ENCODE measurements at places on chromosomes 11 and 22.

- no peak for DNase-seq
Measured at GRCh38 chr11:78499971-78500370, 74.7 kb downstream of the NARS2 start.

GRCh38 chr11:86798988-86799387 lies 1.4 kb upstream of the PRSS23 start:
- DNase-seq, result no peak

- DNase-seq, result no peak
Measured at GRCh38 chr11:95766701-95767100, 22.9 kb downstream of the FAM76B start.

DNA sequence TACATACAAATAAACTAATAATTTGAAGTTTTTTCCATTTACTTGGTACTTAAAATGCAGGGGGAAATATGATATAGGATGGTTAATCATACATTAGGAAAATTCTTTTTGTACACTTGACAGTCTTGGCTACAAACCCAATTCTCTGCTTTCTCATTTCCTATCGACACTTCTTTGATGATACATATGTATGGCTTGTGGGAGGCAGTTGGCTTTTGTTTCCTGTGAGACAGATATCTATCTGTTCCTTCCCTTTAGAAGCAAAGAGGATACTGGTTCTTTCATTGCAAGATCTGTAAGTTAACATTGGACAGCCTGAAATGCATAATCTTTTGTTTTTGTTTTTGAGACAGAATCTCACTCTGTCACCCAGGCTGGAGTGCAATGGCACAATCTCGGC lies 47.9 kb upstream of the ADORA2A start:
- DNase-seq, result no peak

All from stimulated activated CD4-positive, alpha-beta T cell treated with anti-CD3 and anti-CD28 coated beads, TNF-alpha, amount 100 ng/mL, for 24 hours (primary cell).